Ovary (tissue), 10 donors: ENCODE measurements at places on chromosomes 2 and 18. TPM values are rescaled to one million over a fixed set of nuclear protein-coding genes. Genes with fewer than 3 reads are reported as not detected.

The OBSL1 gene
- 572 TPM for total RNA-seq

The ATF2 gene
- 46.6 TPM for total RNA-seq

The SNED1 gene
- 52.9 TPM for total RNA-seq

The MDH1B gene
- total RNA-seq, result 1.3 TPM

The LAMA3 gene
- 8.0 TPM for total RNA-seq

The HOXD8 gene
- 38.0 TPM for total RNA-seq

The NRP2 gene
- total RNA-seq, result 106 TPM

The CD8B2 gene
- total RNA-seq, result not detected

The NCK2 gene
- 39.4 TPM for total RNA-seq

The MAPK4 gene
- total RNA-seq, result 6.5 TPM

The SCN7A gene
- 60.2 TPM for total RNA-seq

The SERPINB11 gene
- not detected for total RNA-seq

The C2orf81 gene
- total RNA-seq, result 5.5 TPM

The SP5 gene
- 0.30 TPM for total RNA-seq

The ERFE gene
- total RNA-seq, result 0.69 TPM

The DNAJC5G gene
- total RNA-seq, result not detected

The VIT gene
- total RNA-seq, result 20.1 TPM

The TNFAIP6 gene
- total RNA-seq, result 0.20 TPM
